ENCODE measurements at places on chromosomes 3 and 15. TPM values are rescaled to one million over a fixed set of nuclear protein-coding genes. Genes with fewer than 3 reads are reported as not detected.

GRCh38 chr3:197955892-197956477 is 4.0 kb upstream of the LMLN start:
- no peak for DNase-seq

GRCh38 chr15:76963596-76963995 is 31.3 kb upstream of the PSTPIP1 start:
- no peak for DNase-seq

- DNase-seq: no peak
These were observed 22.8 kb downstream of the MUC4 start for GRCh38 chr3:195788711-195789581.

DNA sequence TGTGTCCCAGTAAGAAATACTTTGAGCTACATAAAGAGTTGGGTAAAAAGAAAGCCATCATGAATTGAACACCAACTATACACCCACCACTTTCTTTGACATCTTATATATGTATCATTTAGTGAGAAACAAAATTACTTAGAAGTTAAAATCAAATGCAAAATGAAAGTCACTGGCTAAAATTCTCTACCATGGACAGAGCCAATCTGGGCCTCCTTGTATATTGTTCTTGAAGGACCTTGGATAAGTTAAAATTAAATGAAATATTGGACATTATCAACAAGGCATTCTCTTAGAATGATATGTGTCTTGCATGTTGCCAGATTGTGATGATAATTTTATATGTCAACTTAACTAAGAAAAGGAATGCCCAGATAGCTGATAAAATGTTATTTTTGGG is 64.2 kb upstream of the CHL1 start:
- DNase-seq: no peak

- no peak for DNase-seq
These were observed 36.2 kb upstream of the ACTL6A start for GRCh38 chr3:179526482-179526881.

- DNase-seq: no peak
These were observed 56.7 kb downstream of the DRD3 start for GRCh38 chr3:114122027-114122709.

- DNase-seq: no peak
These were observed 23.5 kb downstream of the IL12A start for GRCh38 chr3:160012108-160012507.

DNA sequence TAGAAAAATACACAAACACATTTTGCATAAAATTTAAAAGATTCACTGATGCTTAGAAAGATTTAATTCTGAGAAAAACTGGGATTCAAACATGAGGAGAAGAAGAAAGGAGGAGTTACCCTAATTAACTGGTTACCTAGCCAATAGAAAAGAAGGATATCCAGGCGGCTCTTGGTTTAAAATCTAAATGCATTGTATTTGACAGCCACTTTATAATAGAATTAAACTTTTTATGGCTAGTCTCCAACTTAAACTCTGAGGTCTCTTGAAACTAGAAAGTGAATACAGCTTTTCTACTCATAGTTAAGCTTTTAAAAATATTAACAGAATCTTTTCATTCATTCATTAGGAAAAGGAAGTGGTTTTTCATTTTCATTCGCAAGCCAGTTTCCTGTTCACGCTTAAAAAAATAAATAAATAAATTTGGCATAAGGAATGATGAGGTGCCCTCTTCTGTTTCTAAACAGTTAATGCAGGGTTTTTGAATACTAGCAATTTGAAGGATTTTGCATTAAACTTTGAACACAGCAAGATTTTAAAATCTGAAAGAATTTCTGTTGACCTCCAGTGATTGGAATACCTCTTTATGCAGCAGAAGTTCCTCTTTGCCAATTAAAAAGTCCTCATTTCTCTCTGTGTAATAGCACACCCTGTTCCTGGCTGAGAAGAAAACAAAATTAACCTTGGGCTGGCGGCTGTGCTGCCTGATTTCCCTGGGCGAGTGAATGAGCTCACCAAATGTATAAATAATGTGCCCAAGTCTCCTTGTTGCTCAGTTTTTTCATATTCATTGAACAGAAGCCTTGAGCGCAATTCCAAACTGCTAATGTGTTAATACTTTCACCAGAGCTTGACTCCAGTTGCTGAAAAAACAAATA is 105.1 kb downstream of the ZMAT3 start:
- no peak for DNase-seq

The STRIT1 gene
- not detected for total RNA-seq

The CD96 gene
- 0.42 TPM for total RNA-seq

The ALG1L2 gene
- 1.3 TPM for total RNA-seq

The DOCK3 gene
- total RNA-seq: 10.6 TPM

Data from esophagus muscularis mucosa (tissue), 4 donors.